ENCODE measurements at places on chromosomes 5 and 9.

GRCh38 chr5:141681695-141682641 lies at the start of gene ARAP3:
ARAP3 (minus strand) TSS chr5:141682230; CDS start chr5:141680486, 1,744 bp downstream.
- no peak for DNase-seq

DNA sequence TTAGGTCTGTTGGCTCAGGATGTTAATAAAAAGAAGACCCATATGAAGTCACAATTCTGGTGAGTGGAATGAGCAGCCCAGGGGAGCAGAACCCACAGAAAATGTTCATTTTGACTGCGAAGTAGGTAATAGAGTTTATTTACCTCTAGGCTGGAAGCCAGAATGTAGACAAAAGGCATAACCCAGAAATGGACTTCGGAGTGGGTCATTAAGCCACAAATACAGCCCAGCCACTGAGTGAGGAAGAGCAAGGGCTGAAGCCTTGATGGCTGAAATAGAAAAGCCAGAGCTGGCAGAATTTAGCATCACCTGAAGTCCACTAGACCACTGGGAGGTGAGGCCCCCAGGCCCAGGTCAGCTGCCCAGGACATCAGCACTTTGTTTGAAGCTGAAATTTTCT lies 168.0 kb downstream of the NXNL2 start:
- no peak for DNase-seq

DNA sequence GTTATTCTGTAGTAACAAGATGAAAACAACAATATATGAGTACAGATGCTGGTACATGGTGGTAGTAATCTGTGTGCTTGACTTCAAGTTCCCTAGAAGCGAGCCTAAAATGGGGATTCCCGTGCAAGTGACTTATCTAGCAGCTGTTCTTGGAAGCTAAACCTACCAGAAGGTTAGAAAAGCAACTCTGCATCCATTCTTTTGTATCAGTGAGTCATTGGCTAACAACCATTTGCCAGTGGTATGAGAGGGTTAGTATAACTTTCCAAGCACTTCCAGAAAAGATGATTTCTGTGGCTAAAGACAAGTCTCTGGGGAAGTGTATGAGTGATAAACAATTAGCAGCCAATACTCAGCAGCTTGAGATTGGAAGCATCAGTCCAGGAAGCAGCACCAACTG lies 787.7 kb upstream of the CDH6 start:
- DNase-seq = no peak

GRCh38 chr9:125883565-125884217 lies 136.5 kb downstream of the PBX3 start:
- no peak for DNase-seq

DNA sequence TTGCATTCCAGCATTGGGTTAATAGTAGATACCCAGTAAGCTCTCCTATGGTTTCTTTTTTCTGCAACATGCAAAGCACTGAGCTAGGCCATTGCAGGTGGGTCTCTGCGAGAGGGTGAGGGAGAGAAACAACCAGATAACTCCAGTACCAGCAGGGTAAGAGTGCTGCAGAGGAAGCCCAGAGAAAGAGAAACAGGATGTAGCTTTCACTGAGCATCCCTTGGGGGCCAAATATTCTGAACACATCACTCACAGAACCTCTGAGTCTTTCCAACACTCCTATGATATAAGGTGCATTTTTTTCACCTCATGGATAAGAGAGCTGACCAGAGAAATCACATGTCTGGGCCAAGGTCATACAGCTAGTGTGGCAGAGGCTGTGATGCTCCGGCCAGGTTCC lies 76.7 kb downstream of the TRIM32 start:
- DNase-seq = no peak

Data from GM12864 (cell line).